ENCODE measurements at places on chromosomes 6 and 20. TPM values are rescaled to one million over a fixed set of nuclear protein-coding genes. Genes with fewer than 3 reads are reported as not detected.

The SDHAF4 gene
- total RNA-seq = 5.9 TPM

The TSHZ2 gene
- total RNA-seq = 10.0 TPM

The SYCP2L gene
- total RNA-seq = 8.4 TPM

The SCRT2 gene
- not detected for total RNA-seq

The BCAS1 gene
- total RNA-seq = 0.76 TPM

The VSTM2L gene
- total RNA-seq = 16.0 TPM

The KHDC1L gene
- not detected for total RNA-seq

The ZNF334 gene
- total RNA-seq = 13.5 TPM

The CLDN20 gene
- total RNA-seq = not detected

- peaks cover 14% of the 10 kb centered on the region for H3K4me1 ChIP-seq
- H3K27me3 ChIP-seq = no peaks in the 10 kb centered on the region
- no peak overlapping the region for H3K4me3 ChIP-seq
- no peak for DNase-seq
- no peaks in the 10 kb centered on the region for H3K36me3 ChIP-seq
Measured at GRCh38 chr6:137115658-137116057, 57.8 kb downstream of the IL22RA2 start.

- H3K4me3 ChIP-seq = no peak overlapping the region
- no peaks in the 10 kb centered on the region for H3K27me3 ChIP-seq
- H3K4me1 ChIP-seq = no peaks in the 10 kb centered on the region
- H3K27ac ChIP-seq = no peak overlapping the region
Measured at GRCh38 chr6:38095054-38095453, 275.5 kb downstream of the ZFAND3 start.

- DNase-seq = no peak
- no peaks in the 10 kb centered on the region for H3K36me3 ChIP-seq
- no peaks in the 10 kb centered on the region for H3K27me3 ChIP-seq
- H3K4me3 ChIP-seq = no peak overlapping the region
- peaks cover 16% of the 10 kb centered on the region for H3K4me1 ChIP-seq
- H3K27ac ChIP-seq = no peak overlapping the region
Measured at GRCh38 chr20:3673221-3674070, 8.4 kb downstream of the ADAM33 start.

- H3K36me3 ChIP-seq = no peaks in the 10 kb centered on the region
- H3K27ac ChIP-seq = no peak overlapping the region
- no peak overlapping the region for H3K4me3 ChIP-seq
- H3K27me3 ChIP-seq = no peaks in the 10 kb centered on the region
- DNase-seq = no peak
- peaks cover 77% of the 10 kb centered on the region for H3K4me1 ChIP-seq
Measured at GRCh38 chr6:43803055-43803782, 33.2 kb downstream of the VEGFA start.

DNA sequence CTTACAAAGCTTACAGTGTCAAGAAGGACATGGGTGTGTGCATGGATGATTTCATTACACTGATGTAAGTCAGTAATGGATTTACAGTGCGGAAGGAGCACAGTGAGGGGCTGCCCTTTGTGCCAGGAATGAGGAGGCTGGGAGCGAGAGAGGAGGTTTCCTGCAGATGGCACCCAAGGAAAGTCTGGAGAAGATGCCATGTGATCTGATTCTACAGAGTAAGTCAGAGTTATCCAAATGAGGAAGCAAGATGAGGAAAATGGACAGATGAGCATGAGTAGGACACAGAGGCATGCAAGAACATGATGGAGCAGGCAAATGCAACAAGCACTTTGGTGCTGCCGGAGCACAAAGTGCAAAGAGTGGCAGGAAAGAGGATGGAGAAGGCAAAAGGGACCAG, 29.7 kb downstream of the MAP7 start:
- H3K27me3 ChIP-seq = no peaks in the 10 kb centered on the region
- DNase-seq = no peak
- no peak overlapping the region for H3K4me3 ChIP-seq
- no peaks in the 10 kb centered on the region for H3K36me3 ChIP-seq
- peaks cover 5% of the 10 kb centered on the region for H3K4me1 ChIP-seq

DNA sequence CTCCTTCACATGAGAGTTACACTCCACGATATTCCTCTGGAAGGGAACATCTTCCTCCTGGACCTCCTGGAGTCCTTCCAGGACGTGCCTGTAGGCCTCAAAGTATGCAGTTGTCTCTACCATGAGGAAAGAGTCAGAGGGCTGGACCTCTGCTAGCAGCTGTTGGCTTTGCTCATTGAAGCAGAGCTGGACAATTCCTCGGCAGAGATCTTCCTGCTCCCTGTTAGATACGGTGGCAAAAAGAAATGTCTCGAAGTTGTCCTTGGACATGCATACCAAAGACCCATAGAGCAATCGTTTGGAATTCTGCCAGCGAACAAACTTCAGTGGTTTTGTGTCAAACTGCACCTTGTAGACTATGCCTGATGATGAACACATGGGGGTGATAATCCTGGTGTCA, 7.7 kb downstream of the ZNFX1 start:
- no peak overlapping the region for H3K4me3 ChIP-seq
- H3K36me3 ChIP-seq = peaks cover 47% of the 10 kb centered on the region
- H3K27ac ChIP-seq = peak overlapping the region; percentile 20
- H3K4me1 ChIP-seq = peaks cover 56% of the 10 kb centered on the region
- H3K27me3 ChIP-seq = no peaks in the 10 kb centered on the region

DNA sequence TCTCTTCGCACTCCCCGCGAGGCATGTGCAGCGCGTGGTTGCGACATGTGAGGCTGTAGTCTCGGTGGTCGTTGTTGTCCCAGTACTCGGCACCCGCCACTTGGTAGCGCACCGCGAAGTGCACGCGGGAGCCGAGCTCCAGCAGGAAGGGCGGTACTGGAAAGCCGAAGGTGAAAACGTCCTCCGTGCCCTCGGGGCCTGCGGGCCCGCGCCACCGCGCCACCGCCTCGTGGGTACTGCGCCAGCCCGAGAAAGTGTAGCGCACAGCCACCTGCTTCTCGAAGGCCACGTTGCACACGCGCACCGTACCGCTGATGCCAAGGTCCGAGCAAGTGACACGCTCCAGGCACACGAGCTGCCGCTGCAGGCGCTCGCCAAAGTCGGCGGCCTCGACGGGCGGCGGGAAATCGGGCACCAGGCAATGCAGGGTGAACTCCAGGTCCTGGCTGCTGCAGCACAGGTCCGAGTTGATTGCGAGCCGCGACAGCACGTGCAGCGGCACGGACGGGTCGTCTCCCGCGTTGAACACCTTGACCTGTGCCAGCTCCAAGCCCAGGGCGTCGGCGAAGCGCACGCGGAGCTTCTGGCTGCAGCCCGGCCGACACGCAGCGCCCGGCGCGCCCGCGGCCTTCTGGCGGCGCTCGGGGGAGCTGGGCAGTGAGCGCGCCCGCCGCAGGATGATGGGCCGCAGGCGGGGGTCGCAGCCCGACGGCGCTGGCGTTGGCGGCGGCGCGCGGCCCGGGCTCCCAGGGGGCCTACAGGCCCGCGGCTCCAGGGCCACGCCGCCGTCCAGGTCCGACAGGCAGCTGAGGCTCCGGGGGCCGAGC, 840 bp downstream of the PPP1R3D start:
- DNase-seq = peak; percentile 90
- H3K4me3 ChIP-seq = peak overlapping the region; percentile 80
- peaks cover 10% of the 10 kb centered on the region for H3K36me3 ChIP-seq
- H3K27me3 ChIP-seq = no peaks in the 10 kb centered on the region

GRCh38 chr6:124223611-124224345, 420.1 kb downstream of the NKAIN2 start:
- H3K4me1 ChIP-seq = no peaks in the 10 kb centered on the region
- no peaks in the 10 kb centered on the region for H3K27me3 ChIP-seq
- no peaks in the 10 kb centered on the region for H3K36me3 ChIP-seq
- no peak overlapping the region for H3K4me3 ChIP-seq

DNA sequence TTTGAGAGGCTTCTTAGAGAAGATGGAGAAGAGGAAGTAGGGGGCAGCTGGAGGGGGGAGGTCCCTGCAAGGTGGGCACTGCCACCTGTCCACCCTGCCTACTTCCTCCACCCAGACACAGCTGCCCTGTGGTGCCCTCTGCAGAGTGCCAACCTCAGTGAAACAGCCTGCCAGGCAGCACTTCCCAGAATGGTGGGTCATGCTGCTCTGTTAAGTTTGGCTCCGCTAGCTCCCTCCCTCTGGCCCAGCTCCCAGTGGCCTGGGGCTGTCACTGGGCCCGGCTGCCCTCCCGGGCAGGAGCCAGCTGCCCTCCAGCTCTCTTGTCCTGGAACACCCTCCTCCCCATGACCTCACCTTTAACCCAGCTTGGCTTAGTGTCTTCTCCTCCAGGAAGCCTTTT, 5.1 kb upstream of the EPB41L1 start:
- peaks cover 17% of the 10 kb centered on the region for H3K4me1 ChIP-seq
- no peak overlapping the region for H3K4me3 ChIP-seq
- peak; percentile 58 for DNase-seq
- no peaks in the 10 kb centered on the region for H3K36me3 ChIP-seq

DNA sequence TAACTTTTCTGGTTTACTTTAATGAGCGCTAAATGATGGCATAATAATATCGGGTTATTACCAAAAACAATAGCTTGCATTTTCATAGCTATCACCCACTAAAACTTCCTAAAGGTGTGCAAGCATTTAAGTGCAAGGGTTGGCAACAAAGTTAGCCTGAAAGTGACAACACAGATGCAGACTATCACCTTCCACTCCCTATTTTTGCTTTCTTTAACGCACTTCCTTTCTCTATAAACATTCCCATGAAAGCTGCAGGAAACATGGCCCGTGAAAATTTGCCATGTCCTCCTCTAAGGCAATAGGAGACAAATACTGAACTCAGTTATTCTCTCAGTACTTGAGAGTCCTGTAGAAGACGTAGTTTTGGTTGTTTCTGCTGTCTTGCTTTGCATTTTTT, 2.7 kb downstream of the MYCT1 start:
- H3K27me3 ChIP-seq = no peaks in the 10 kb centered on the region
- H3K4me3 ChIP-seq = peak overlapping the region; percentile 4
- H3K36me3 ChIP-seq = no peaks in the 10 kb centered on the region
- DNase-seq = no peak

GRCh38 chr6:8207191-8207868, 105.0 kb upstream of the EEF1E1 start:
- H3K4me3 ChIP-seq = no peak overlapping the region
- no peaks in the 10 kb centered on the region for H3K36me3 ChIP-seq
- no peak overlapping the region for H3K27ac ChIP-seq

GRCh38 chr6:16839631-16840179, 78.4 kb upstream of the ATXN1 start:
- H3K27me3 ChIP-seq = no peaks in the 10 kb centered on the region
- H3K4me3 ChIP-seq = no peak overlapping the region
- no peaks in the 10 kb centered on the region for H3K4me1 ChIP-seq
- H3K36me3 ChIP-seq = no peaks in the 10 kb centered on the region
- DNase-seq = no peak

GRCh38 chr20:13402171-13402760, 181.2 kb downstream of the ISM1 start:
- H3K27ac ChIP-seq = no peak overlapping the region
- H3K4me3 ChIP-seq = no peak overlapping the region
- H3K27me3 ChIP-seq = no peaks in the 10 kb centered on the region
- no peaks in the 10 kb centered on the region for H3K36me3 ChIP-seq
- no peak for DNase-seq
- no peaks in the 10 kb centered on the region for H3K4me1 ChIP-seq

- no peak overlapping the region for H3K4me3 ChIP-seq
- no peaks in the 10 kb centered on the region for H3K27me3 ChIP-seq
- H3K36me3 ChIP-seq = no peaks in the 10 kb centered on the region
- H3K27ac ChIP-seq = no peak overlapping the region
- DNase-seq = no peak
- peaks cover 11% of the 10 kb centered on the region for H3K4me1 ChIP-seq
Measured at GRCh38 chr20:17917832-17918618, 50.6 kb downstream of the SNX5 start.

- DNase-seq = no peak
- H3K27me3 ChIP-seq = no peaks in the 10 kb centered on the region
- no peaks in the 10 kb centered on the region for H3K4me1 ChIP-seq
- no peaks in the 10 kb centered on the region for H3K36me3 ChIP-seq
Measured at GRCh38 chr6:10458287-10458686, 43.4 kb upstream of the TFAP2A start.

- no peaks in the 10 kb centered on the region for H3K4me1 ChIP-seq
- no peak overlapping the region for H3K4me3 ChIP-seq
- H3K36me3 ChIP-seq = no peaks in the 10 kb centered on the region
- H3K27me3 ChIP-seq = no peaks in the 10 kb centered on the region
Measured at GRCh38 chr6:6766230-6766905, 177.8 kb downstream of the LY86 start.

- H3K4me1 ChIP-seq = peaks cover 25% of the 10 kb centered on the region
- H3K4me3 ChIP-seq = no peak overlapping the region
- no peaks in the 10 kb centered on the region for H3K36me3 ChIP-seq
- no peak overlapping the region for H3K27ac ChIP-seq
Measured at GRCh38 chr20:53929974-53930650, 140.3 kb downstream of the BCAS1 start.

DNA sequence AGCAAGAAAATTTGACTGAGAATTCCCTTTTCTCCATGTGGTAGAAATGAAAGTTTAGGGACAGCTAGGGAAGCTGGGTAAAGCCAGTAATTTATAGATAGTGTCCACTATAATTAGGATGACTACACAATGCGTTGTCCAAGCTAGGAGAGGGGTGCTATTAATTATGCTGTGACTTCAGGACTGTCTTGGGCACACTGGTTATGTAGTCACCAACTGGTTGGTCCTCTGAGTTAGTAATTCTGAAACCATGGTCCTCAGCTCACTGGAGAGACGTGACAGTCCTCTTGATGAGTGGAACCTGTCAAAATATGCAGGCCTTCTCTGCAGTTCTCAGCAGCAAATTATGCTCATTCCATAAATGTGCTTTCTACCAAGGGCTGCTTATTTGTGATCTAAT, 94.6 kb upstream of the ENPP5 start:
- H3K27ac ChIP-seq = no peak overlapping the region
- H3K4me3 ChIP-seq = no peak overlapping the region
- no peaks in the 10 kb centered on the region for H3K27me3 ChIP-seq
- H3K36me3 ChIP-seq = no peaks in the 10 kb centered on the region

- no peaks in the 10 kb centered on the region for H3K27me3 ChIP-seq
- no peak overlapping the region for H3K4me3 ChIP-seq
- H3K36me3 ChIP-seq = no peaks in the 10 kb centered on the region
- H3K27ac ChIP-seq = no peak overlapping the region
Measured at GRCh38 chr6:168138436-168138835, 59.4 kb upstream of the FRMD1 start.

- H3K27me3 ChIP-seq = no peaks in the 10 kb centered on the region
- DNase-seq = no peak
- no peaks in the 10 kb centered on the region for H3K4me1 ChIP-seq
- H3K36me3 ChIP-seq = no peaks in the 10 kb centered on the region
- H3K4me3 ChIP-seq = no peak overlapping the region
Measured at GRCh38 chr20:8721098-8721497, 347.8 kb upstream of the PLCB4 start.

DNA sequence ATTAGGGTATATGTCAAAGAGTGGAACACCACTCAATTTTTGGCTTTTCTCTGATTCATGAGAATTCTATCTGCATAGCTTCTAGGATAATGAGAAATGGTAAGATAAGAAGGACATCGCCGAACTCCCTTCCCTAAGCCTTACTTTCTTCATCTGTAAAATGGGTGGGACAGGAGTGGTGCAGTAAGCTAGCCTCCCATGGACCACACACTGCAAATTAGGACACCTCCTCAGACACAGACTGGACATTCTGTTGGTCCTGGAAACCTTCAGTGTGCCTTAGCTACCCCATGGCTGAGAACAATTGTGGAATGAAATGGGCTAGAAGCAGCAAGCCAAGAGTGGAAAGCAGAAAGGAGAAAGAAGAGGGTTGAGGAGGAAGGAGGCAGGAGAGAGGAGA, 89.6 kb downstream of the BMP7 start:
- H3K4me3 ChIP-seq = no peak overlapping the region
- no peaks in the 10 kb centered on the region for H3K36me3 ChIP-seq
- no peak overlapping the region for H3K27ac ChIP-seq
